CD4-positive, alpha-beta T cell treated with Interleukin-15 for 1 hour (primary cell): ENCODE measurements at places on chromosomes 2 and 18.
A peak's percentile ranks its signal among the peaks of the same experiment; 100 is the strongest.

GRCh38 chr2:27772804-27773203 is 1.3 kb downstream of the MRPL33 start:
- DNase-seq, result no peak

DNA sequence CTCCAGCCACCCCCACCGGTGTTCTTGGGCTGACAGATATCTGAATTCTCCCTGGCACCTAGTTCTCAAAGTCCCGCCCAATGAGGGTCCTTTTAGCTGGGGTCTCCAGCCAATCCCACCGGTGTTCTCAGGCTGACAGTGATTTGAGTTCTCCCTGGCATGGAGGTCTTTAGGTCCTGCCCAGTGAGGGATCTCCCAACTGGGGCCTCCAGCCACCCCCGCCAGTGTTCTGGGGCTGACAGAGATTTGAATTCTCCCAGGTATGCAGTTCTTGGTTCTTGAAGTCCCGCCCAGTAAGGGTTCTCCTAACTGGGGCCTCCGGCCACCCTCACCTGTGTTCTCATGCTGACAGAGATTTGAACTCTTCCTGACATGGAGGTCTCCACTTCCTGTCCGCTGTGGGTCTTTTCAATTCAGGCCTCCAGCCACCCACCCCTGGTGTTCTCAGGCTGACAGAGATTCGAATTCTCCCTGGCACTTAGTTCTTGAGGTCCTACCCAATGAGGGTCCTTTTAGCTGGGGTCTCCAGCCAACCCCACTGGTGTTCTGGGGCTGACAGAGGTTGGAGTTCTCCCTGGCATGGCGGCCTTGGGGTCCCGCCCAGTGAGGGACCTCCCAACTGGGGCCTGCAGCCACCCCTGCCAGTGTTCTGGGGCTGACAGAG is 154.6 kb downstream of the ANKRD36 start:
- peak; percentile 16 for DNase-seq

DNA sequence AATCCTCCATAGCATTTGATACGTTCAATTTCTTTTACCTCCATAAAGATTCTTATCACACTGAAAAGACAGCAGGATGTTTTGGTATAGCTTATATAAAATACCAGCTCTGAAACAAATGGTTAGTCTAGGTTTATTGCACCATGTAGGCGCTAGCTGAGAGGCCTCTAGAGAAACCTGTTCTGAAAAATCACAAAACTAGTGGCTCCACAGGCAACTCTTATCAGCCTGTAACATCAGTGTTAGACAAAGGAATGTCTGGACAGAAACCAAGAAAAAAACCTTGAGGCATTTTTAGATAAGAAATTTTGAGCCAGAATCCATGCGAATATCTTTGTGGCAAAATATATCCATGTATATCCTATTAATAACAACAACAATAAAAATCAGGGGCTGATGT is 440.4 kb upstream of the MAP2 start:
- DNase-seq, result no peak

- no peak for DNase-seq
Observed at GRCh38 chr2:186593523-186593922, 3.7 kb downstream of the ITGAV start.

- DNase-seq, result peak; percentile 18
Observed at GRCh38 chr2:158297606-158298005, 158.9 kb downstream of the CCDC148 start.
